ENCODE measurements at places on chromosomes 12 and 14. TPM values are rescaled to one million over a fixed set of nuclear protein-coding genes. Genes with fewer than 3 reads are reported as not detected.
A peak's percentile ranks its signal among the peaks of the same experiment; 100 is the strongest.

The KRT2 gene
- 0.69 TPM for polyA plus RNA-seq

The STX2 gene
- polyA plus RNA-seq: 24.1 TPM

The CS gene
- polyA plus RNA-seq: 105 TPM

The NPFF gene
- not detected for polyA plus RNA-seq

DNA sequence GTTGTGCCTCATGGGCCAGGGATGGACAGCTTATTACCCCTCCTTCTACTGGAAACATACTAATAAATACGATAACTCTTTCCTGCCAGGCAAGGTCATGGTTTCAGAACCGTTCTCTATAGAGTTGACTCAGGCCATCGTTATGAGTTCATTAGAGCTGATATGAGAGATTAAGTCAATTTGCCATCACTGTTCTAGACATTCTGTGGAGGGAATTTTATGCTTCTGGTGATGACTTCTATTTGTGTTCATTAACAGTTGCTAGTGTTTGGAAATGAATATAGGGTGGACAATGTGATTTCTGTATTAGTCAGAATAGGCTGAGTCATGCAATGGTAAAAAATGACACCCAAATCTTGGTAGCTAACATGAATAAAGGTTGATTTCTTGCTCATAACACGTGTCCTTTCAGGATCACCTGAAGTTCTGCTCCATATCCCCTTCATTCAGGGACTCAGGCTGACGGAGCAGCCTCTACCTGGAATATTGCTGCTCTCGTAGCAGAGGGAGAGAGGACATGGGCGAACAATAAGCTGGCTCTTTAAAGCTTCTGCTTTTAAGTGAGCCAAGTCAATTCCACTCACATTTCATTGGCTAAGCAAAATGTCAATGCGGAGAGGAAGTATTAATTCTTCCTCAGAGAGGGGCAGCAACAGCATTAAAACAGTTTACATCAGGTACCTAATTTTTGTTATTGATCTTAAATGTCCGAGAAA is 18.5 kb upstream of the TBPL2 start:
- DNase-seq: no peak
- H3K27ac ChIP-seq: peak overlapping the region; percentile 51
- no peak overlapping the region for H3K4me3 ChIP-seq
- no peaks in the 10 kb centered on the region for H3K27me3 ChIP-seq
- peaks cover 29% of the 10 kb centered on the region for H3K4me1 ChIP-seq

The CLEC9A gene
- polyA plus RNA-seq: not detected

DNA sequence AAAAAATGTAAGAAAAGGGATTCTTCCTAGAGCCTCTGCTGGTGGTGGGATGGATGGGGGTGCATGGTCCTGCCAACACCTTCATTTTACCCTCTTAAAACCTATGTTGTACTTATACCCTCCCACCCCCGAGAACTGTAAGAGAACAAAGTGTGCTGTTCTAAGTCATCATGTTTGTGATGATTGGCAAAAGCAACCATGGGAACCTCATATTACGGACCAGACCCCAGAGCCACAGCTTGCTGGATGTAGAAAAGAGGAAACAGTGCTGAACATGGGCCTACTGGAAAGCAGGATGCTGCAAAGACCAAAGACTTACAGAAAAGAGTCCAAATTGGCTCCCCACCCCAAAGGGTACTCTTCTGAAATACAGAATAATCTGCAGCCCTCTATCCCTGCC is 311.2 kb downstream of the DUSP6 start:
- no peak overlapping the region for H3K4me3 ChIP-seq
- H3K27me3 ChIP-seq: no peaks in the 10 kb centered on the region
- DNase-seq: no peak
- no peaks in the 10 kb centered on the region for H3K36me3 ChIP-seq
- no peaks in the 10 kb centered on the region for H3K4me1 ChIP-seq

DNA sequence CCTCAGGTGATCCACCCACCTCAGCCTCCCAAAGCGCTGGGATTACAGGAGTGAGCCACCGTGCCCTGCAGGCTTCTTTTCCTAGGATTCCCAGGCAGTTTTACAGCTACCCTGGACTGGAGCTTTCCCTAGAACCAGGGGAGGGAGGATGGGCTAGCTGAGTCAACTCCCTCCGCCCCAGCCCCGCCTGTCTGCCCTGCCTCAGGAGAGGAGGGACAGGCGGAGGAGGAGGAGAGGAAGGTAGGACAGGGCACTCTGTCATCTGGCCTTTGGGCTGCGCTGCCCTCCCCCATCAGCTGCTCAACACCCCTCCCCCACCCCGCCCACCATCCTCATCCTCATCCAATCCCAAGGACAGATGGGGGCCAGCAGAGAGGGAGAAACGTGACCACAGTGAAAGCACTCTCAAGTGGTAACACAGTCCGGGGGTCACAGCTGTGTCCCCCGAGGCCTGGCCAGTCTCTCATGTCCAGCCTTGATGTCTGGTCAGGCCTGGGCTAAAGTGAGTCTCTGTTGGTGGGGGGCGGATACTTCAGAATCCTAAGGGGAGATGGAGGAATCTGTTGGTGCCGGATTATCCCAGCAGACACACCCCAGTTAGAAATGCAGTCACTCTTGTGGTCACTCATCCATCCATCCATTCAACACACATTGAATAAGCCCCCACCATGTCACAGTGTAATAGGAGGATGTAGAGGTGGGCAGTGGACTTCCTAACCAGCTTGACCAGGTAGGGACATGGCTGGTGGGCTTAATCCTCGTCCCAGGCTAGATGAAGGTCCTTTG is 12.3 kb downstream of the FIGNL2 start:
- H3K4me3 ChIP-seq: no peak overlapping the region
- no peaks in the 10 kb centered on the region for H3K36me3 ChIP-seq
- H3K27me3 ChIP-seq: peaks cover 56% of the 10 kb centered on the region
- H3K4me1 ChIP-seq: no peaks in the 10 kb centered on the region
- H3K27ac ChIP-seq: no peak overlapping the region
- no peak for DNase-seq

- H3K4me3 ChIP-seq: no peak overlapping the region
- H3K4me1 ChIP-seq: no peaks in the 10 kb centered on the region
- no peaks in the 10 kb centered on the region for H3K27me3 ChIP-seq
- no peak for DNase-seq
- no peak overlapping the region for H3K27ac ChIP-seq
Observed at GRCh38 chr14:57227083-57227482, 41.6 kb downstream of the EXOC5 start.

DNA sequence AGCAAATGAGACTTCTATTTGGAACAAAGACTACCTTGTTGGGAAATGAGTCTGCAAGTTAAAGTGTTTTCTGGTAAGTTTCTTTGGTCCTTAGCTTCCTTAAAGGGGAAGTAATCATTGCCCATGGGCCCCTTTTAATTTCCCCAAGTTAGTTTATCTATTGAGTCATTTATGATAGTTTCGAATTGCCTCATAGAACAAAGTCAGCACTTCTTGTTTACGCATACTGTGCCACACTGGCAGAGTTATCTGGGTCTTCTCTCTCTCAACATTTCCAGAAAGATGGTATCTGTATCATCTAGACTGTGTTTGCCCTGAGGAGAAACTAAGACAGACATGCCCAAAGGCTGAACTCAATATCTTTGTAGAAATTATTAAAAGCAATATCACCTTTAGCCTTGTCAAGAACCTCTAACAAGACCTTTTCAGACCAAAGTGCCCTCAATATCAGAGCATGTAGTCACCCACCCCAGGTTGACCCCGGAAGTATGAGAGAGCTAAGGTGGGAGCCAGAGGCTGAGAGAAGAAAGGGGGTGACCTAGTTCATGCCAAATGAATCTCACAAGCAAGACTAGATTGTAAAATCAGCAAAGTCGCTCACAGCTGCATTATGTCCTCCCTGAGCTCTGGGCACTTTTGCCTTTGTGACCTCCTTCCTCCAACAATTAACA is 40.0 kb downstream of the GPR65 start:
- no peak overlapping the region for H3K4me3 ChIP-seq
- H3K27me3 ChIP-seq: no peaks in the 10 kb centered on the region
- H3K27ac ChIP-seq: no peak overlapping the region
- DNase-seq: no peak
- no peaks in the 10 kb centered on the region for H3K4me1 ChIP-seq

The PTGES3 gene
- 136 TPM for polyA plus RNA-seq

DNA sequence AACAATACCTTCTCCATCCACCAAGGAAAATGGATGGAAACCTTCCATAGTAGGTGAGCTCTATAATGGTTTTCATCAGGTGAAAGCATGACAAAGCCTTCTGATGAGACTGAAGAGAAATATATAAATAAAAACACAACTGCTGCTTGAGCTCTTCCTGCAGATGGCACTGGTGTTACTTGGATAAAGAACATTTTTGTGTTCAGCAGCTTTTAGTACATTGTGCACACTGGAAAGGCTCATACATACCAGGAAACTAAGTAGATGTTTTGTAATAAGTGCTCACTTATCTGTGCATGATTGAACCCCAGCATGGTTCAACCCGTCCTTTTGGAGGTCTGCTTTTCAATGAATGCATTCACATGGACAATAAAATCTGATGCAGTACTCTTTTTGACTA is 357.3 kb upstream of the MIS18BP1 start:
- H3K4me1 ChIP-seq: no peaks in the 10 kb centered on the region
- H3K36me3 ChIP-seq: no peaks in the 10 kb centered on the region
- no peak overlapping the region for H3K4me3 ChIP-seq
- DNase-seq: no peak
- H3K27me3 ChIP-seq: no peaks in the 10 kb centered on the region
- no peak overlapping the region for H3K27ac ChIP-seq

DNA sequence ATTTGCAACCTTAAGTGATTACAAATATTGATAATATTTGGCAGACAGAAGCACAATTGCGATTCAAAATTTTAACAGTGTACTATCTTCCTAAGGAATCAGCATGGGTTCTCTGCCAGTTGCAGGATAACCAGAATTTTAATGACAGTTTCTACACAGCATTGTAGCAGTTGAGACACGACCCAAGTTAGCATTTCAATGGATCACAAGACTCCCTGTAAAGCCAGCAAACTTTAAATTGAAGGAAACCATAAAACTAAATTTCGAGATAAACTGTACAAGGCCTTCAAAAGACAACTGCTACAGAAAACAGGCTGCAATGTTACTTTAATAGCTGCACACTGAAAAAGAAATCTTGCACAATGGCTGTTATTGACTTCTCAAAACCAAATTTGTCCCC is 154.9 kb downstream of the MED13L start:
- no peak for DNase-seq
- peaks cover 36% of the 10 kb centered on the region for H3K4me1 ChIP-seq
- H3K27ac ChIP-seq: no peak overlapping the region
- no peaks in the 10 kb centered on the region for H3K27me3 ChIP-seq
- H3K4me3 ChIP-seq: no peak overlapping the region

Measured in keratinocyte (primary cell).